ENCODE measurements at places on chromosomes 1 and 21.
A peak's percentile ranks its signal among the peaks of the same experiment; 100 is the strongest.

DNA sequence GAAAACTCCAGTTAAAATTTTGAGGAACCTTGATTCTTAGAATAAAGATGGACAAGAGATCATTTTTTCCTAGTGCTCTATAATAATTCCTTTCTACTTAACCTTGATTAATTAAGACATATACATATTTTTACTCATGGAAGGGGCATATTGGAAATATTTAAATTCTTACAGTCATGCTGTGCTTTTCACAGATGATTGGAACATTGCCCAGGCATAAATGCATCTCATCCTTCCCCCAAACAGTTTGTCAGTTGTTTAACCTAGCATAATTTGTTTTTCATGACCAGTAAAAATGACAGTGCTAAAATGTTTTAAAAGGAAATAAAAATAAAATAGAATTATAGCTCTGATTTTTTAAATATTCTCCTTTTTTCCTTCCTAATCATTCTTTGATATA is 140.0 kb downstream of the DNM3 start:
- DNase-seq: no peak

DNA sequence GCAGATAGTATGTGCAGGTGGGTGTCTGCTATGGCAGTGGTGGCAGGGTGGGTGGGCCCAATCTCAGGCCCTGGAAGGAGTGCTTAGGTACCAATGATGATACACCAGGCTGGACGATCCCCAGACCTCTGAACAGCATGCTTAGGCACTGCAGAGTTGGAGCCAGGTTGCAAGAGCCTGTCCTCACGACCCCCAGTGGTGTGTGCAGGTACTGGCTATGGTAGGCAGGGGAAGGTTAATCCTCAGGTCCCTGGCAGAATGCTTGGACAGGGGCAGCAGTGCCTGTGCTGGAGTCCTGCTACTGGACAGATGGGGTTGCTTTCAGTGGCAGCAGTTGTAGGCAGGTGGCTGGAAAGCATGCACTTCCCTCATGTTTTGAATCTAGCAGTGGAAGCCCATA is 100.5 kb upstream of the NEK7 start:
- no peak for DNase-seq

GRCh38 chr1:109240158-109241152 is 8.9 kb upstream of the CELSR2 start:
- DNase-seq: peak; percentile 47

DNA sequence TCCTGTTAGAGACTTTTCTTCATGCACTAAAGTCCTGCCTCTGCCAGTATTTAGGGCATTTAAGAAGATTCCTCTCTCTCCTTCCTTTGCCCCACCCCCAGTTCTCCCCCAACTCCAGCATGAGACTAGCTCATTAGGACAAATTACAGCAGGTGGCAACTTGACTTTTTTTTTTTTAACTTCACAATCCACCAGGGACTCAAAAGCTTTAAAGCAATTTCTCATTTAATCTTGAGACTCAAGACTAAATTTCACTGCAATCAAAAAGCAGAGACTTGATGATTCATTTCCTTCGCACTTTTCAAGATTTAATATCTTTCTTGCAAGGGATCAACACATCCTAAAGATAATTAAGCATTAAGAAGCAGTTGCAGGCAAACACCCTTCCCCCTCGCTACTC is 74.9 kb downstream of the WLS start:
- DNase-seq: no peak

- no peak for DNase-seq
Measured at GRCh38 chr1:112061901-112062320, 72.4 kb upstream of the KCND3 start.

GRCh38 chr1:94408104-94408830 is 9.9 kb upstream of the ABCD3 start:
- DNase-seq: no peak

DNA sequence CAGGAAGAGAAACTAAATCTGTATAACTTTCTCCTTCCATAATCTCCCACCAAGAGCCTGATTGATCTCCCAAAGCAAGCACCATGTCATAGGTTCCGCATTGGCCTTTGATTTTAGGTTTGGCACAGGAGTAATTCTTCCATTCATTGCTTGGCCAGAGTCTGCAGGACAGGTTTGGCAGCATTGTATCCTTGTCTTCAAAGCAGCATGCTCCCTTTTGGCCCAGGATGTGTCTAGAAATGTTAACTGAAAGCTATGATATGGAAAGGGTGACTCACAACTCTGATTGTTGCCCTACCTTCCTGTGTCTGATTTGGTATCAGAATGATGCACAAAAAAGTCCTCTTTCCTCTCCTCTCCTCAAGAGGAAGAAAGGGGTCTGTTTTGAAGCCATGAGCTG is 824.3 kb upstream of the PRMT6 start:
- DNase-seq: no peak

DNA sequence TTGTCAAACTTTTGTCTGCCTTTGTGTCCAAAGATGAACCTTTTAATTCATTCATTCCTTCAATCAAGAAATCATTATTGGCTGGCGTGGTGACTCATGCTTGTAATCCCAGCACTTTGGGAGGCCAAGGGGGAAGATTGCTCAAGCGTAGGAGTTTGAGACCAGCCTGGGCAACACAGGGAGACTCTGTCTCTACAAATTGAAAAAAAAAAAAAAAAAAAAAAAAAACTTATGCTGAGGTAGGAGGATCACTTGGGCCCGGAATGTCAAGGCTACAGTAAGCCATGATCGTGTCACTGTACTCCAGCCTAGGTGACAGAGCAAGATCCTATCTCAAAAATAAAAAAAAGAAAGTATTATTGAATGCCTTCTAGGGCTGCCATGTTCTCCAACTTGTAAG is 51.3 kb upstream of the CXADR start:
- no peak for DNase-seq

- DNase-seq: no peak
Measured at GRCh38 chr1:156598125-156598524, 3.2 kb downstream of the GPATCH4 start.

GRCh38 chr1:173137107-173137706 is 69.9 kb downstream of the TNFSF4 start:
- no peak for DNase-seq

- DNase-seq: no peak
Measured at GRCh38 chr1:48205522-48205921, 17.0 kb upstream of the SLC5A9 start.

- peak; percentile 80 for DNase-seq
Measured at GRCh38 chr1:101288491-101288944, 51.7 kb downstream of the S1PR1 start.

GRCh38 chr1:89610457-89611011 is 22.4 kb upstream of the LRRC8C start:
- DNase-seq: peak; percentile 70

DNA sequence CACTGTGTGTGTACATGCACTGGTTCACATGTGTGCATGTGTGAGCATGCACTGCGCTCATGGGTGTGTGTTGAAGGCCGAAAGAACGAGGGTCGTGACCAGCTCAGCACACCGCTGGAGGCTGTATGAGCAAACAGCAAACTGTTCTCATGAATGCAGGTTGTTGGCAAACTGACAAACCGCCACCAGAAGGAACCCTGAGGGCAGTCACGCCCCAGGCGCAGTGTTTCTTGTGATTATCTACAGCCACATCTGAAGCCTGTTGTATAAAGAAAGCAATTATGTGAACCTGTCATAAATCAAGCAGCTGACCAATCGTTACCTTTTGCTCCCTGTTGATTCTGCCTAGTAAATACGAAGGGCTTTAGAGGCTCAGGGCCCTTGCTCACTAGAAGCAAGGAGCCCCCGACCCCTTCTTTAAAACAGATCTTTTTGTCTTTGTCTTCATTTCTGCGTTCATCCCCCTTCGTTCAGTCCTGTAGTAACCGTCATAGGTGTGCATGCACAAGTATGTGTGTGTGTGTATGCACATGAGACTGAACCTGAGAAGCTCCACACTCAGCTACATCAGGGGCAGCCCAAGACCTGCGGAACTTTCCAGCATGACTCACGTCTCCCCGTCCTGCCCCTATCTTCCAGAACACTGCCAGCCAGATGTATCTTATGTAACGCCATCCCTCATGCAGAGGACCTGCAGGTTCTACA is 16.8 kb upstream of the RIPK4 start:
- no peak for DNase-seq

DNA sequence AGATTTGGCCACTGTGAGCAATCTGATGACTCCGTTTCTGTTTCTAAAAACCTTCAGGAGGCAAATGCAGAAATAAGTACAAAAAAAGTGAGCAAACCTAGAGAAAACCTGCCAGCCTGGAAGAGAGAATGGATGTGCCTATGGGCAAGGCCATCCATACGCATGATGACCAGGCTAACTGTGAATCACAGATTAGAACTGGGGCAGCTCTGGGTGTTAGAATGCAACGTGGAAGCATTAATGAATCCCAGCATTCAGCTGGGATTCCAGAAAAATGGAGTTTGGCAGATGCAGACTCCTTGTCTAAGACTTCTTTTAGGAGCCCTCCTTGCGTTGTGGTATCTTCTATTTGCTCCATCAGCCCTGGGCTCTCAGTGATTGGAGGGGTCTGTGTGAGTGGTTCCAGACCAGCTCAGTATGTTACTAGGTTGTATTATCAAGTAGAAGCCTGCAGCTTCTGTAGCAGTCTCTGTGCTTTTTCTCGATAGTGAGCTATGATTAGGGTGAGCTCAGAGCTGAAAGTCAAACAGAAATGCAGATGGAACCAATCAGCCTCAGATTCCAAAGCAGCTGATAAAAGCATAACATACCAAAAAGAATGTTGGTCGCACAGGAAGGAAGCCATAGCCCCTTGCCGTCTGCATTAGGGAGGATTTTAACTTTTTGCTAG is 154.0 kb downstream of the PSMG1 start:
- no peak for DNase-seq

DNA sequence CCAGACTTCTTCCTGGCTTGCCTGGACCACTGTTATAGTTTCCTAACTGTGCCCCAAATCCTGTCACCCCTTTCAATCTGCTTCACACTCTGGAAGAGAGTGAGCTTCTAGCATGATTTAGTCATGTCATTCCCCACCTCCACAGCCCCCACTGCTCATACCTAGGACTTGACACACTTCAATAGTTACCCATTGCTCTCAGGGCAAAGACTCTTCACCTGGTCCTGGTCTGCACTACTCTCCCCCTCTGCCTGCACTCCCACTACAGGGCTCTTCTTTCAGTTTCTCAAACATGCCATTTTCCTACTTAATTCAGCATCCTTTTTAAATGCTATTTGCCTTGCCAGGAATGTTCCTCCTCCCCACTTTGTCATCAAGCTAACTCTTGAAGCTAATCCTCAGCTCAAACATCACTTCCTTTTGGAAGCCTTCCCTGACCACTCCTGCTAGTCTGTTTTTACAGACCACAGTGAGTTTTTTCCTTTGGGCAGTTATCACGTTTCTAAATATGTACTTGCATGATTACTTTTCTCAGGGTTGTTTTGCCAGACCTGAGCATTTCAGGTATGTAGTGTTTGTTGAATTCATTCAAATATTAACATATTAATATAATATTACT is 24.7 kb downstream of the CYP2J2 start:
- no peak for DNase-seq

- DNase-seq: no peak
Measured at GRCh38 chr1:114218361-114219171, 64.9 kb upstream of the SYT6 start.

DNA sequence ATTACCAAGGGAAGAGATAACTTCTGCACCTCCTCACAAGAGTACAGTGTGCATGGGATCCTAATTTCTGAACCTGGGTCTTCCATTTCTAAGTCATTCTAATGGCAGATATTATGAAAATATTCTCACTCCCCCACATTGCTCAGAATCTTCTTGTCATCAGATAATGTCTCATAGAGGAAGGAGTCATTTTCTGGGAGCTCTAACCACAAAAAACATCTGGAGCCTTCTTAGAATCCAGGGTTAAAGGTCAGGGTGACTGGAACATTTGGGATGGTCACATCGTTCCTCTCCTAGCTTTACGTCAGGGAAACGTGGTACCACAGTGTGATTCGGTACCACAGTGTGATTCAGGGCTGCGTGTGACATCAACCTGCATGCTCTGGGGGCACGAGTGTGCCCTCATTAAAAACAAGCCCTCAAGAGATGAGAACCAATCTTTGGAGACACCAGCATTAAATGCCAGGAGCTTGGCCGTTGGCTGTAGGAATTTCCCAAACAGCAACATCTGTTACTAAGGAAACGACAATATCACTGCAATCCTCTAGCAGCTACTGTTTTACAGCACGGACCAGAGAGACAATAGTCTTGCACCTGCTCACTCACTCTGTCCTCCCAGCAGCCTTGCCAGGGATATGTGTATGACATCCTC is 179.1 kb downstream of the PSMG1 start:
- no peak for DNase-seq

DNA sequence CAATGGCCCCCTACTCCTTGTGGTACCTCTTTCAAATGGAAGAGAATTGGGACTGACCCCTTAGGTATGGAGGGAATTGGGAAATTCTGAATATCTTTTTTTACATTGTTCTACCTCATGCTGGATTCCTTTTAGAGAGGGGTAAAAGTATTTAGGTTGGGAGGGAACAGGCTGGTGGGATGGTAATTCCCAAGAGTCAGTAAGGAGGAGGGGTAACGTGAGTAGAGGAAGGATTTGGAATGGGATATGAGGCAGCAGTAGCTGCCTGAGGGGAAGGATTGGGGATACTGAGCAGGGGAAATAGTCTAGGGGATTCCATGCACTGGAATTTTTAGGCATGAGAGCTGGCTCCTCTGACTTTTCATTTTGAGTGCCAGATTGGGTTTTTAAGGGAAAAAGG is 3.8 kb upstream of the AADACL3 start:
- DNase-seq: no peak

GRCh38 chr1:67298762-67299161 is 8.9 kb upstream of the IL12RB2 start:
- DNase-seq: no peak

DNA sequence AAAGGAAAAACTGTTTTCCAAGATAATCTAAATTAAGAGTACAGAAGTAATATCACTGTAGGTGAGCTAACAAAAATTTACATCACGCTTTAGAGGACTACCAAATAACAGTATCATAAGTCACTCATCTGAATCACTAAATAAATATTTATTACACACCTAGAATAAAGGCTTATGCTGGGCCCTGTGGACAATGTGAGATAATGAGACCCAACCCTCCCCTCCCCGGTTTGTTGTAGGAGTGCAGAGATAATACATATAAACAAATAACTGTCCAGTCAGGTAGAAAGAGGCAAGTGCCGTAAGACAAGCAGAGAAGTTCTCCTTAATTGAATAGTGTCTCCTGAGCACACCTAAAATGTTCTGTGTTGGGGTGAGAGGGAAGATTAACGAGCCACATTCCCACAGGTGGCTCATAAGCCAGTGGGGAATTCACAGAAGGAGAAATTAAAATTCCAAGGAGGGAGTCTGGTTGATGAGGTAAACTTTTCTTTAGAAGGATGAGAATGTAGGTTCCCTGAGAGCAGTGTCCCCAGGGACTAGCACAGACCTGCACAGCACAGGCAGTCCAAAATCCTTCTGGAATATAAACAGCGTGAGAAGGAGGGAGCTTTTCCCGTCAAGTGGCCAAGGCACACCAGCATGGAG is 241.4 kb downstream of the NFIA start:
- DNase-seq: no peak

GRCh38 chr1:86471291-86471690 is 2.6 kb downstream of the CLCA1 start:
- no peak for DNase-seq

GRCh38 chr1:154859786-154860155 is 10.3 kb downstream of the KCNN3 start:
- no peak for DNase-seq
